ENCODE measurements at places on chromosomes 12 and 14. TPM values are rescaled to one million over a fixed set of nuclear protein-coding genes. Genes with fewer than 3 reads are reported as not detected.

The LRCOL1 gene
- total RNA-seq, result not detected

The ESR2 gene
- 0.23 TPM for total RNA-seq

The LHX5 gene
- total RNA-seq, result 1.2 TPM

The CLEC14A gene
- not detected for total RNA-seq

The KRT6A gene
- total RNA-seq, result 3,851 TPM

The AREL1 gene
- 31.5 TPM for total RNA-seq

The SLC17A8 gene
- not detected for total RNA-seq

The GPR135 gene
- 0.23 TPM for total RNA-seq

The RHEBL1 gene
- total RNA-seq, result 3.9 TPM

The KRT77 gene
- not detected for total RNA-seq

The TAC3 gene
- total RNA-seq, result not detected

The SERPINA1 gene
- 18.9 TPM for total RNA-seq

The RHOJ gene
- total RNA-seq, result not detected

The AJUBA gene
- 144 TPM for total RNA-seq

The ZNF839 gene
- total RNA-seq, result 7.7 TPM

The ARHGAP9 gene
- total RNA-seq, result not detected

The BATF gene
- total RNA-seq, result not detected

The PRR4 gene
- 0.31 TPM for total RNA-seq

The PLD4 gene
- total RNA-seq, result not detected

The FOXM1 gene
- 46.7 TPM for total RNA-seq

The KICS2 gene
- 7.3 TPM for total RNA-seq

The SIX1 gene
- not detected for total RNA-seq

The KRT85 gene
- total RNA-seq, result not detected

The RASAL1 gene
- total RNA-seq, result 0.04 TPM

The MAPK1IP1L gene
- 61.6 TPM for total RNA-seq

The CIROP gene
- total RNA-seq, result not detected

The FGF6 gene
- total RNA-seq, result not detected

The DENND5B gene
- total RNA-seq, result 5.7 TPM

The TAMALIN gene
- 0.23 TPM for total RNA-seq

The GSC gene
- not detected for total RNA-seq

The GRIN2B gene
- not detected for total RNA-seq

The INSM2 gene
- not detected for total RNA-seq

The CD27 gene
- total RNA-seq, result not detected

The SIRT4 gene
- 0.49 TPM for total RNA-seq

The RNASE7 gene
- 5.5 TPM for total RNA-seq

The FSCB gene
- not detected for total RNA-seq

The FOXA1 gene
- total RNA-seq, result not detected

The SYNDIG1L gene
- total RNA-seq, result not detected

The PROX2 gene
- not detected for total RNA-seq

The CSRNP2 gene
- total RNA-seq, result 14.9 TPM

The B3GNT4 gene
- total RNA-seq, result 0.23 TPM

The COL2A1 gene
- 0.72 TPM for total RNA-seq

All from hair follicular keratinocyte (primary cell).